ENCODE measurements at places on chromosomes 7 and 10.

- DNase-seq: no peak
These were observed 45.5 kb upstream of the RHOBTB1 start for GRCh38 chr10:60989400-60989876.

DNA sequence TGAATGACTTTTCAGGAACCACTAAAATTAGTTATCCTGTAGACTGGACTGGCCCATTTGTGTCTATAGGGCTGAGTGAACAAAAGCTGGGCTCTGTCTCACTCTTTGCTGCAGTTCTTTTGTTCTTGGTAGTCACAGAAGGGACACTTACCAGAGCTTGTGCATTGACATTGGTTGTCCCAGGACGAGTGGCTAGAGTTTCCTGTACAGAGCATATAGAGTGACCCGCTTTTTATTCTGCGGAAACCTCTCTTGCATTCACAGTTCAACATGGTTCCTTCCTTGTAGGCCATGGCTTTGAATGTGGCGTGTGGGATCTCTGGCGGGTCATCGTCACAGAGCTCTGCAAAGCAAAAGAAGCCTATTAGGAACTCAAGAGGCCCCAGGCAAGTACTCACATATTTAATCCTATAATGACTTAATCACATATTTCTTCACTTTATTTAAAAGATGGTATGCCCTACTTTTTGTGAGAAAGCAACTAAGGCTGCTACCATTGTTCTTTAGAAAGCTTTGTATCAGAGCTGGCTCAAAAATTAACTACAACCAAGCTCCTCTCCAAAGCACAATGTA is 36.4 kb downstream of the IL2RA start:
- no peak for DNase-seq

DNA sequence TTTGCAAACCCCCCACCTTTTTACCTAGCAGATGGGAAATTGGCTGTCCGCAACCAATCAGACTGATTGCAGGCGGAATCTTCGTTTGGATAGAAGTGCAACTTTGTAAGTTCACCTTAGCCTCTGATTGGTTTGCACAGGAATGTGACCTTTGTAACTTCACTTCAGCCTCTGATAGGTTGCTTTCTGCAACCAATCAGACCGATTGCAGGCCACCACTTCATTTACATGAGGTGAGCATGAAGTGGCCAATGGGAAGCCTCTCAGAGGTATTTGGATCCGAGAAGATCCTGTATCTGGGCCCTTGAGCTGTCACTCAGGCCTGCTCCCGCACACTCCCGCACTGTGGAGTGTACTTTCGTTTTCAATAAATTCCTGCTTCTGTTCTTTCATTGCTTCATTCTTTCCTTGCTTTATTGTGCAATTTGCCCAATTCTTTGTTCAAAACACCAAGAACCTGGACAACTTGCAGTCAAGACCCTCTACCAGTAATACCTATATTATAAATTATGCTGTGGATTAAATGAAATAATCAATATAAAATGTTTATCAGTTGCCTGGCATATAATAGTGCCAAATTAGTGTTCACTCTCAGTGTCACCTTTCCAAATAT is 491.4 kb downstream of the PLXNA4 start:
- DNase-seq: no peak

DNA sequence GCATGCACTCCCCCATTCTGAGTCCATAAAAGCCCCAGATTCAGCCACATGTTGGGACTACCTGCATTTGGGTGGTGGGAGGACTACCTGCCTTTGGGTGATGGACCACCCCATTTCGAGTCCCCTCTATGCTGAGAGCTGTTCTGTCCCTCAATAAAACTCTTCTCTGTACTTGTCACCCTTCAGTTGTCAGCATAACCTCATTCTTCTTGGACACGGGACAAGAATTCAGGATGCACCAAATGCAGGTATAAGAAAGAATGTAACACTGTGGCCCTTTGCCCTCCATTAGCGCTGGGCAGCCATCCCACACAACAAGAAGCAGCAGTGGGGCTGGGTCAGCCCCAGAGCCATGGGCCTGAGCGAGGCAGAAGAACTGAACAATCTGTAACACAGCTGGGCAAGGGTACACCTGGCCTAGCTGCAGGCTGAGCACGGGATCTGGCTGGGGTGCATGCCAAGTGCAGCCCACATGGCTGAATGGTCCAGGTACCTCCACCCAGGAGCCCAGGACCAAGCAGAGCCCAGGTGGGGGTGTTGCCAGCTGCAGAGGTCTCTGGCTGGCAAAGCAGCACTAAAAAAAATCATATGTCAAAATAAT is 1344.3 kb upstream of the LRRTM3 start:
- DNase-seq: no peak

DNA sequence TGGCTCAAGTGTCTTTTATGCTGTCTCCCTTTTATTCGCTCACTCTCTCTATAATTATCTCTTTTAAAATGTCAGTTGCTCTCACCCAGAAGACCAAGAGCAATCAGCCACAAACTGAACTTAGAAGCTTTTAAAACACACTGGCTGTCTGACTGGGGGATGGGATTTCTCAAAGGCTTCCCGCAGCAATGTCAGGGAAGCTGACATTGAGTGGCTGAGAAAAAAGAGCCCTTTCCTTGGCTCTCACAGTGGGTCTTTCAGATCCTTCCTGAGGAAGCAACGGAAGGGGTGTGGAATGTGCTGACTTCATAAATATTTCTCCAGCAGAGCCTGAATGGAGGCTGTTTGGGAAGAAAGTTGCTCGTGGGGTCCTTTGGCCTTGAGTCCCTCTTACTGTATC is 445.7 kb upstream of the C7orf33 start:
- DNase-seq: no peak

DNA sequence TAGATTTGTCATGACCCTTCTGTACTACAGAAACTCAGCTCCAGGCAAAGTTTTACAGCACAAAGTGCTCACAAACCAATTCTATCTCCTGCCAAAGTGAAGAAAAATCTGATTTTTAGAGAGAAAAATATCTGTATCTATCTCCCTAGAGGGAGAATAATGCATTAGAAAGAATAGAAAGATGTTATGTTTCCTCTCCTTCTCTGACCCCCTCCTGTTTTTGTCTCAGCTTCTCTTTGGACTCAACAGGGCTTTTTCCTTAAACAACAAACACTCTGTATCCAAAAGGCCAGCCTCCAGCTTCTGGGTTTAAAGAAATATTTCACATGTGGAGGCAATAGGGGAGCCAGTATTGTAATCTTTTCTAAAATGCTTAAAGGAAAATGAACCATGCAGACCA is 627.4 kb downstream of the REEP3 start:
- no peak for DNase-seq

- no peak for DNase-seq
These were observed 279.6 kb upstream of the PITRM1 start for GRCh38 chr10:3452173-3452626.
